ENCODE measurements at places on chromosomes 12 and 14. TPM values are rescaled to one million over a fixed set of nuclear protein-coding genes. Genes with fewer than 3 reads are reported as not detected.

The JPH4 gene
- total RNA-seq = 0.24 TPM

The C3AR1 gene
- 10.4 TPM for total RNA-seq

The FAM186B gene
- 0.31 TPM for total RNA-seq

The NPAS3 gene
- 2.4 TPM for total RNA-seq

The KERA gene
- not detected for total RNA-seq

The BICDL1 gene
- 12.6 TPM for total RNA-seq

The MIP gene
- not detected for total RNA-seq

The C12orf56 gene
- total RNA-seq = not detected

The MGP gene
- 1,159 TPM for total RNA-seq

The KCNA1 gene
- not detected for total RNA-seq

The KRT73 gene
- total RNA-seq = not detected

The GLIPR1 gene
- total RNA-seq = 20.2 TPM

The TAS2R42 gene
- total RNA-seq = not detected

The TOMM20L gene
- not detected for total RNA-seq

The SLC25A47 gene
- not detected for total RNA-seq

The RIC8B gene
- 16.0 TPM for total RNA-seq

The LRP10 gene
- 63.5 TPM for total RNA-seq

The GPR132 gene
- 1.1 TPM for total RNA-seq

The RTN1 gene
- total RNA-seq = 1.1 TPM

The DNM1L gene
- 69.1 TPM for total RNA-seq

The BCDIN3D gene
- total RNA-seq = 2.9 TPM

The GUCY2C gene
- not detected for total RNA-seq

The DDX54 gene
- total RNA-seq = 39.4 TPM

The GPHB5 gene
- total RNA-seq = not detected

The PPM1A gene
- 76.0 TPM for total RNA-seq

The HSPA2 gene
- 29.8 TPM for total RNA-seq

The DLST gene
- 137 TPM for total RNA-seq

The TEX52 gene
- total RNA-seq = not detected

The SERPINA10 gene
- total RNA-seq = not detected

The CPSF6 gene
- 34.5 TPM for total RNA-seq

The USP44 gene
- 0.92 TPM for total RNA-seq

The COCH gene
- total RNA-seq = 0.82 TPM

The RBM25 gene
- 32.0 TPM for total RNA-seq

The CFAP73 gene
- not detected for total RNA-seq

The FAM181A gene
- not detected for total RNA-seq

The MDM1 gene
- 10.2 TPM for total RNA-seq

The SLCO1B1 gene
- not detected for total RNA-seq

The SCARB1 gene
- 31.3 TPM for total RNA-seq

The PZP gene
- total RNA-seq = 0.42 TPM

The KRT2 gene
- not detected for total RNA-seq

The DEGS2 gene
- 0.18 TPM for total RNA-seq

The TSPAN19 gene
- total RNA-seq = not detected

The PAX9 gene
- total RNA-seq = not detected

The INSM2 gene
- total RNA-seq = not detected

The TROAP gene
- total RNA-seq = 1.5 TPM

The IL22 gene
- total RNA-seq = not detected

The ACVR1B gene
- total RNA-seq = 13.0 TPM

The GZMH gene
- total RNA-seq = not detected

The SRRM4 gene
- 0.13 TPM for total RNA-seq

The TAS2R9 gene
- not detected for total RNA-seq

The CNTN1 gene
- 0.68 TPM for total RNA-seq

The ENDOU gene
- total RNA-seq = 0.62 TPM

The DIO3 gene
- 0.37 TPM for total RNA-seq

The GSC gene
- 0.71 TPM for total RNA-seq

The NINJ2 gene
- total RNA-seq = 7.0 TPM

Measured in left cardiac atrium (tissue), 4 donors.